IPS-NIHi11 (cell line): ENCODE measurements at places on chromosomes 7 and 10.
A peak's percentile ranks its signal among the peaks of the same experiment; 100 is the strongest.

- no peak for DNase-seq
Observed at GRCh38 chr7:23043441-23043840, 29.5 kb upstream of the HYCC1 start.

DNA sequence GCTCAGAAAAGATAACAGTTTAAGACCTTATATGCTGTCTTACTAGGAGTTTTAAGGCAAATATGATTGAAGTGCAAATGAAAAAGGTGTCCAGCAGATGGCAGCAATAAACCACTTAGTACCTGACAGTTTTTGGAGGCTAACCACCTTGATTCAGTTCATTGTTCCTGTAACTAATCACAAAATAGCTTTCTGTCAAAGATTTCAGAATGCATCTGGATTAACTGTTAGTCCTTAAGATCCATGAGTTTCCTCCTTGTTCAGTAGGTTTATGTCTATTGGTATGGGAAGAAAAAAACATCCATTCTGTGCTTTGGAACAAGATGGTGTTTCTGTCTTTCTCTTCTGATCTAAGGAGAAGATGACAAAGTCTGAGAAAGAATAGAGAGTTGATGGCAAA lies 46.6 kb downstream of the CCSER2 start:
- peak; percentile 45 for DNase-seq

DNA sequence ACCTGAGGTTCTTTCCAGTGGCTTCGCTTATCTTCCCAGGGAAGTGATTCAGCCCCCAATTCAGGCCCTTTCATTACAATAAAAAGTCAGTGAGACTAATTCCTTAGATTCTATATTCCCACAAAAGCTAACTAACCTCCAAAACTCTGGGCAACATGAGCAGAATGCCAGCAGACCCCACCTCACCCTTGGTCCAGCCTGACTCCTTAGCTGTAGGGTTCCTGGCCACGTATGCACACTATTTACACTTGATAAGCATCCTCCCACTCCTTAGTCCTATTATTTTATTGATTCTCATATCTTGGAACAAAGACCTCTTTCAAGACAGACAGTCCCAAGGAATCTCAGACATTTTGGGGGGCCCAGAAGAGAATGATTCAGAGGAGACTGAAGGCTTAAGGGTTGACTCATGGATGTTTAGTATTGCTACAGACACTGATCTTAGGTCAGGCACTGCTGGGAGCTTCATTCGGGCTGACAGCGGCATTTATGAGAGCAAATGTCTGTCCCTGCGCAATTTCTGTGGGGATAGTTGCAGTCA lies 162.6 kb upstream of the GDF10 start:
- DNase-seq, result no peak

- DNase-seq, result no peak
Observed at GRCh38 chr7:138799336-138800000, 1.5 kb upstream of the ATP6V0A4 start.

GRCh38 chr10:129953119-129954051 lies 10.7 kb downstream of the EBF3 start:
- DNase-seq, result no peak

DNA sequence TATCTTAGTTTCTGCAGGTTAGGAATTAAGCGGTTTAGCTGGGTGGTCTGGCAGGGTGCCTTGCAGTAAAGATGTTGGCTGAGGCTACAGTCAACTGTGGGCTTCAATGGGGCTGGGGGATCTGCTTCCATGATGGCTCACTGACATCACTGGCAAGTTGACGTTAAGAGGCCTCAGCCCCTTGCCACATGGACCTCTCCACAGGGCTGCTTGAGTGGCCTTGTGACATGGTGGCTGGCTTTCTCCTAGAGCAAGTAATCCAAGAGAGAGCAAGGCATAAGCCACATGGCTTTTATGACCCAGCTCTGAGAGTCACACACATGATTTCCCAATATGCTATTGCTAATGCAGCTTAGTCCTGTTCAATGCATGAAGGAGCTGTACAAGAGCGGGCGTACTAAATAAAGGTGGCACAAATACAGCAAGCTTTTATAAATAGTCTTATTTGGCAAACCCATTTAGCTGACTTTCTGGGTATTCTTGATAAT lies 109.1 kb downstream of the SEPTIN7 start:
- DNase-seq, result no peak

- no peak for DNase-seq
Observed at GRCh38 chr7:114109304-114109703, 190.5 kb upstream of the PPP1R3A start.

DNA sequence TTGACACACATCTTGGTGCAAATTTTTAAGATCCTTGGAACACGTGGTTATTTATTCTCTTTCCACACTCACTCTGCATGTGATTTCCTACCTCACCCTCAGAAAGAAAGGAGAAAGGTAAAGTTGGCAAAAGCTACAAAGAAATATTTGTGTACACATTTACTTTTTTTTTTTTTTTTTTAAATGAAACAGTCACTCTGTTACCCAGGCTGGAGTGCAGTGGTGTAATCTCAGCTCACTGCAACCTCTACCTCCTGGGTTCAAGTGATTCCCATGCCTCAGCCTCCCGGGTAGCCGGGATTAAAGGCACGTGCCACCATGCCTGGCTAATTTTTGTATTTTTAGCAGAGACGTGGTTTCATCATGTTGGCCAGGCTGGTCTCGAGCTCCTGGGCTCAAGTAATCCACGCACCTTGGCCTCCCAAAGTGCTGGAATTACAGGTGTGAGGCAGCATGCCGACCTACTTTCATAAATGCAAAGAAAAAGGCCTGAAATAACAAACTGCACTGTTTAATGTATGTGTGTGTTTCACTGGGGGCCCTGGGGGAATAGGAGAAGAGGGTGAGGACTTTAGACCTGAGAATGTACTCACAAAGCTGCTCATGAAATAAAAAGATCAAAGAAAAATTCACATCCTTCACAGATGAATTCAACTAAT lies 71.6 kb upstream of the GRID1 start:
- no peak for DNase-seq

GRCh38 chr10:72753760-72754231 lies 61.9 kb downstream of the MCU start:
- DNase-seq, result peak; percentile 17

- DNase-seq, result no peak
Observed at GRCh38 chr7:26916779-26917320, 52.5 kb upstream of the SKAP2 start.

- peak; percentile 34 for DNase-seq
Observed at GRCh38 chr7:132573251-132573955, 2.9 kb downstream of the PLXNA4 start.

DNA sequence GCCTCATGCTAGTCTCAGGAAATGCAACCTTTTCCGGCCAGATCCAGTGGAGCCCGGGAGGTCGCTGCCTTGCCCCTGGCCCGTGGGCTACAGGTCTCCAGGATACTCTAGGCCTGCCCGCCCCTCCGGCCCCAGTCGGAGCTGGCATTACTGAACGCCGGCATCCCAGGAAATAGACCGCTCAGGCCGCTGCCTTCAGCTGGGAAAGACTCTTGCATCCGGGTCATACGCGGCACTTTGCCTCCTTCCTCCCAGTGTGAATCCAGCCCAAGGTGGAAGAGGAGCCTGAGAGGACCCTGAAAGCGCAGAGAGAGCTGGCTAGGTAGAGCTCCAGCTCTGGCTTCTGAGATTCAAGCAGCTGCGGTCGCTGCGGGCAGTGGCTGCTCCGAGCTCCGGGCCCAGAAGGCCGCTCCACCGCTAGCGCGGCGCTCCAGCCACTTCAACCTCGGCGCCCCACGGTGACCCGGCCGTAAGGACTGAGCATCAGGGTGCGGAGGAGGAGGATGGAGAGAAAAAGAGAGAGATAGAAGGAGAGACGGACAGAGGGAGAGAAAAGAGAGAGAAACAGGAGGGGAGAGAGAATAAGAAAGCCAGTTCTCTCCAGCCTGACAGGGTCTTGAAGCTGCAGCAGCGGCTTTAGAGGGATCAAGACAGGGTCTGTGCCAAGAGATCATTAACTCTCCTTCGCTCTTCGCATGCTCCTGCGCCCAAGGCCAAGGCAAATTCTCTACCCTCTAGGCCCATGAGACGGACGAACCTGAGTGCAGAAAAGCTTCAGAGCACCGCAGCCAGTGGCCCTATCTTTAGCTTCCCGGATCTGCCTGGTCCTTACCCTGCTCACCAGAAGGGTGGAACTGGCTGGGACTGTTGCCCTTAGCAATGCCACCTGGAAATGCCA lies 1.8 kb upstream of the HOXA10 start:
- peak; percentile 10 for DNase-seq

GRCh38 chr10:23834091-23834490 lies 374.8 kb upstream of the KIAA1217 start:
- no peak for DNase-seq

DNA sequence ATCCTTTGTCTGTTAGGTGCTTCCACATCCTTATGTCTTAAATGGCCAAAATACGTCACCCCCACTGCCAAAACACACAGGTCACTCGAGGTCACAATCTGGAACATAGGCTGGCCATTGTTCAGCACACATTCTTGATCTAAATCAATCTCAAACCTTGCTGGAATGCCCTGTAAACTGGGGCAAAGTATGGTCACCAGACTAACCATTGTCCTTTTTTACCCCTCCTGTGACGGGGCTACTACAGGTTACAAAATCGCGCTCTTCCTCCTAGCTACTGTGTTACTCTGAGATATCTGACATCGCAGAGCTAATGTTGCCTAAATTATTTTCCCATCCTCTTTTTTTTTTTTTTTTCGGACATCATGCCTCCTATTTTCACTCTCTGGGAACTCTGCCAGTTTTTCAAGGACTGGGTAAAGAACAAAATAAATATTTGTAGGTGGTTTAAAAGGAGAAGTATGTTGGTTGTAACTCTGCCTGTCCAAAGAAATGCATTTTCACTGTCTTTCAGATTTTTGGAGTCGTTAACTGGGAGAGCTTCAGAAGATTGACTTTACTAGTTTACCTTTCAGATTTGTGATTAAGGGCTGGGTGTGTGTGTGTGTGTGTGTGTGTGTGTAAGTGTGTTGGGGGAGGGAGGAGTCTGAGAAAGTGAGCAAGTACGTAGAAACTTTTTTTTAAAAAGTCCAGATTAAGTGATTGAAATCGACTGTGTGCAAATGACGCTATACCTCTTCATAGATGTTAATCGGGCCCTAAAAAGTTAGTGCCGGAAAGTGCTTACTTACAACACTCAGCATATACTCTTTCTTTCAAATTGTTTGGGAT lies 942 bp upstream of the KIAA1217 start:
- DNase-seq, result no peak

GRCh38 chr10:97356918-97357317 lies 22.4 kb upstream of the FRAT2 start:
- DNase-seq, result no peak

- DNase-seq, result peak; percentile 2
Observed at GRCh38 chr10:79928028-79928583, 20.8 kb downstream of the SFTPD start.
